ENCODE measurements at places on chromosomes 12 and 14.

- no peak for DNase-seq
Measured at GRCh38 chr14:30853946-30854345, 20.4 kb upstream of the COCH start.

DNA sequence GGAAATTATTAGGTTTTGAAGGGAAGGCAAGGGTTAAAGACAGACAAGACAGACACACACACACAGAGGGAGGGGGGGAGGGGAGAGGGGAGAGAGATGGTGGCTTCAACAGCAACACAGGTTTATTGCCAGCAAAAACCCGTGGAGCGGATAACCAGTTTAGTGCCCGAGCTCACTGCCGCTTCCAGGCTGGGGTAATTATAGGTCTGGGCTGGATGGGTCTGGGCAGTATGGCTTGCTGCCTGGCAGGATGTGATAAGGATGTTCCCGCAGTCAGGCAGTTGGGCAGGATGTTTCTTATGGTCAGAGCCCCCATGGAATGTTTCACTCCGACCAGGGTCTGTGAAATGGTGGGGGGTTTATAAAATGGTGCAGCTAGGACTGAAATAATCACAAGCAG is 4.4 kb upstream of the TDRD9 start:
- DNase-seq, result peak; percentile 75

- DNase-seq, result peak; percentile 34
Measured at GRCh38 chr14:29016050-29016900, 249.7 kb downstream of the FOXG1 start.

DNA sequence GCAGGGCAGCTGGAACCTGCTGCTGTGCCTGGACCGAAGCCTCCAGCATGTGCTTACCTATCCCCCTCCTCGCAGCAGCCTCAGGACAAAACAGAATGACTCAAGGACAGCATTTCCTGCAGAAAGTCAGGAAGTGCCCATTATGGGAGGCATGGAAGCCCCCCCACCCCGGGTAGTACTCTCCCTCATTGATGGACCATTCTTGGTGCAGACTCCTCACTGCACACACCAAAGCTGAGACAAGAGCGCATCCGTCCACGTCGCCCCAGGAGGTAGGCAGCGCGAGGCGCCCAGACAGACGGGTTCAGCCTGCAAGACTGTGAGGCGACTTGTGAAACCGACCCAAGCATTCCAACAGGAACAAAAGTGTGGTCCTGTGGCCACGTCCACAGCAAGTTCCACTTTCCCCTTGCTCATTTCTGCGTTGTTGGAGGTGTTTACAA is 243.9 kb upstream of the ATXN7L3B start:
- DNase-seq, result no peak

DNA sequence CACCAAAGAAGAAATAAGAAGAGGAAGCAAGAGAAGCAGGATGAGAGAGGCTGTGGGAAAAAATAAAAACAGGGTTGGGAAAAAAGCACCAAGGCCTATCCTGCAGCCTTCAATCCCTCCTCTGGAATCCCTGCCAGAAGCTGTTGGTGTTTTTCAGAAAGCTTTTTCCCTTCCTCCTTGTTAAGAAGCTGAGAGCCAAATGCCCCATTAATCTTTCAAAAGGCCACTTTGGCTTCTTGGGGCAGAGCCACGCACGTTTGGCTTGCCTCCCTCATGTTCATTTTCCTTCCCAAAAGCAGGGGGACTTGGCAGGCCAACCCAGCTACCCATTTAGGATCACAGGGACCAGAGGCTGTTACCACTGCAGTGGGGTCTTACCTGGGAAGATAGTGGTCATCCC is 365.3 kb downstream of the NUAK1 start:
- DNase-seq, result no peak

DNA sequence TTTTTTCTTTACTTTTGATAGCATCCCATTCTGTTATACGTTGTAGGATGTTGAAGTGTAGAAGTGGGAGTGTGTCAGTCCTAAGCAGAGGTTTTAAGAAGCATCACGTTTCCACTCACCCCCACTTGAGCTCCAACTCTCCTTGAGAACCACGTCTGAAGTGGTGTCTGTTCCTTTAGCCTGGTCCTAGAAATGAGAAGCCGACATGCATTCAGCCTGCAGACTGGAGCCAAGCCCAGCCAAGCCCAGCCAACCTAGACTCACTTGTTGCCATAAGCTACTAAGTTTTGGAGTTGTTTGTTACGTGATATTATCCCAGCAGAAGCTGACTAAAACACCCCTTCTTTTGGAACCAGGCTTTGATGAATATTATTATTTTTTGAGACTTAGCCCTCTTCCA is 4.4 kb upstream of the ELK3 start:
- no peak for DNase-seq

All from NCI-H1417 (cell line).